Astrocyte of the cerebellum (primary cell): ENCODE measurements at places on chromosomes 2 and 18.

GRCh38 chr2:19460761-19461160 lies 102.3 kb upstream of the OSR1 start:
- no peak for DNase-seq

- DNase-seq, result peak; percentile 29
Measured at GRCh38 chr2:219073413-219074129, 12.8 kb upstream of the IHH start.

DNA sequence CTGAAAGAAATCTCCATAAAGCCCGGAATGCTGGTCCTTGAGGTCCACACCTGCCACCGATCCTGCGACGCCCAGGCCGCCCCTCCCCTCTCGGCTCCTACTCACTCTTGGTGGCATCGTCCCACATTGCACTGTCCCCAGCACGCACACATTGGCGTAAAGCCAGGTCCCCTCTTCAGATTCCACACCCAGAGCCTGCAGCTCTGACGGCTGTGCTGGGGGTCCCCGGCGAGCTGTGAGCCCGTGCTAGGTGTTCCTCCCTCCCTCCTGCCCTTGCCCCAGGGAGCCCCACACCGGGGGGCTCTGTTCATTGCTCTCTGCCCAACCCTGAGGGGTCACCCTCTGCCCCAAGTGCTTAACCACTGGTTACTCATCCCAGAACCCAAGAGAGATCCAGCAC lies 8.5 kb downstream of the TPO start:
- no peak for DNase-seq

DNA sequence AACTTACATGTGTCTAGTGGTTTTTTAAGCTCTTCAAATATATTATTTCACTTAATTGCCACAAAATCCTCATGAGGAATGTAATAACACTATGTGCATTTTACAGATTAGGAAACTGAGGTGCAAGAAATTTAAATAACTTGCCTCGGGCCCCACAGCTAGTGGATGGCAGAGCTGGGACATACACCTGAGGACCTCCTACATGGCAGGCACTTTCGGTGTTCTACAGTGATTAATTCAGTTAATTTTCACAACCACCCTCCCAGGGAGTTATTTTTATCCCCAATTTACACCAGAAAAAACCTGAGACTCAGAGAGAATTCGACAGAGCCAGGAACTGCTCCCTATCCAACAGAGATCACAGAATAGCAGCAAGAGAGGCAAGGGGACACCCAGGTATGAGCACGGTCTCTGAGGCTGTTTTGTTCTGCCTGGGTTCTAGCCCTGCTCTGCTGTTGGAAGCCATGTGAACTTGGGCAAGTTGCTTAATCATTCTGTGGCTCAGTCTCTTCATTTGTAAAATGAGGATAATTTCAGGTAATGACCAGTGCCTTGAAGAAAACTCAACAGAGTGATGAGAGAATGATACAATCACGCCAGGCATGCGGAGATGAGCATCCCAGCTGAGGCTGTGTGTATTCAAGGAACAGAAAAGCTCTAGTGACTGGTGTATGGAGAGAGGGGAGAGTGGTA lies 82.3 kb downstream of the MYCN start:
- no peak for DNase-seq

DNA sequence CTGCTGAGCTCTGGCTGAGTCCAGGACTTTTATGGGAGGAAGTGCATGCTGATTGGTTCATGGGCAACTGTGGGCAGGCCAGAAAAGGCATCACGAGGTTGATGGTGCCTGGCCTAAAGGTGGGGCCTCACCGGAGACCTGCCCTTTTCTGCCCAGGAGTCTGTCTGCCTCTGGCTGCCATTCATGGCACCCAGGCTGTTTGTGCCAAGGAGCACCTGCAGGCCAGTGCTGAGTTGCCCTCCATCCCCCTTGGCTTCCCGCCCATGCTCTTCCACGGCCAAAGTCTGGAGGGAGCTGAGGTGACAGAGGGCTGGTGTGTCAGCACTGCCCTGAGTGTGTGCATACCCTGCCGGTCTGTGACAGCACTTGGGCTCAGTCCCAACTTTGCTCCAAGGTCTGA lies 123.2 kb downstream of the PTH2R start:
- DNase-seq, result no peak

DNA sequence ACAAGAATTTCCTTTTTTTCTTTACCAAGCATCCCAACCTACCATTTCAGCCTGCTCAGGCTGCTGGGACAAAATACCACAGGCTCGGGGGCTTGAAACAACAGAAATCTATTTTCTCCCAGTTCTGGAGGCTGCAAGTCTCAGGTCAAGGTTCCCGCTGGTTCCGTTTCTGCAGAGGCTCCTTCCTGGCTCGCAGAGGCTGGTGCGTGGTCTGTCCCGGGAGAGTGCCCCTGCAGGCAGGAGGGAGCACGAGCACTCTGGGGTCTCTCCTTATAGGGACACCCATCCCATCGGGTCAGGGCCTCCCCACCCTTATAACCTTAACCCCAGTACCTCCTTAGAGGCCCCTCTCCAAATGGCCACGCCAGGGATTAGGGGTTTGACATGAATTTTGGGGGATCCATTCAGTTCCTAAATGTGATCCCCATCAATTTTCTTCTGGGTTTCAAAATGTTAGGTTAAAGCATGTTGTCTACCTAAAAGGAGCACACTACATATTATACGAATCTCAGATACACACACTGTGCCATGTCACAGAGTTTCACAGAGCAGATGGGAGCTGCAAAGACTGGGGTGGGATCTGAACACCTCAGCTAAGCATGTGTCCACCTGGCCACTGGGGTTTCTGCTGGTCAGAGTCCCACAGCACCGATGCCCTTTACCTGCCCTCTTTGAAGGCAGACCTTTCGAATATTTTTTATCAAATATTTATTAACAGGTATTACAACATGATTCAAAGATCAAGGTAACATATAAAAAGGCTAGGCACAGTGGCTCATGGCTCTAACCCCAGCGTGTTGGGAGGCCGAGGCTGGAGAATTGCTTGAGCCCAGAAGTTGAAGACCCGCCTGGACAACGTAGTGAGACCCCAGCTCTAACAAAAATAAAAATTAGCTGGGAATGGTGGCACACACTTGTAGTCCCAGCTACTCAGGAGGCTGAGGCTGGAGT lies 17.6 kb upstream of the ADI1 start:
- no peak for DNase-seq

DNA sequence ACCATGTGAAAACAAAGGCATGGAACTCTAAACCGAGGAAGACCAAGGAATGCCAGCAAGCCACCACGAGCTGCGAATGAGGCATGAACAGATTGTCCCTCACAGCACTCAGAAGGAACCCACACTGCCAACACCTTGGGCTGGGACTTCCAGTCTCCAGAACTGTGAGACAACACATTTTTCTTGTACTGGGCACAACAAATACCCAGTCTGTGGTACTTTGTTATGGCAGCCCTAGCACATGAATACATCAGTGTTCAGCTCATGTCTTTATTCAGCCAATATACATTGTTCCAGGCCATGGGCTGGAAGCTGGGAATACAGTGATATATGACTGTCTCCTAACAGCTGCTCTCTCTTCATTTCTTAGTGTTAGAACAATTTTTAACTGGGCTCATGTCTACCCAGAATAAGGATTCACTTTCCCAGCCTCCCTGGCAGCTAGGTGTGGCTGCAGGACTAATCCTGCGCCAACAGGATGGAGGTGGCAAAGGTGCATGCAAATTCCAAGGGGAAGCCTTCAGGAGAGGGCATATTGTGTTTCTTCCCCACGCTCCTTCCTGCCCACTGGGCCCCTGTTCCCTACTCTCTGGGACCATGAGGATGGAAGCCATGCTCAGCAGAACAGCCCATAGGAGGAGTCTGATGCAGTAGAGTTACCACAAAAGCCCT lies 59.6 kb downstream of the STPG4 start:
- DNase-seq, result no peak

DNA sequence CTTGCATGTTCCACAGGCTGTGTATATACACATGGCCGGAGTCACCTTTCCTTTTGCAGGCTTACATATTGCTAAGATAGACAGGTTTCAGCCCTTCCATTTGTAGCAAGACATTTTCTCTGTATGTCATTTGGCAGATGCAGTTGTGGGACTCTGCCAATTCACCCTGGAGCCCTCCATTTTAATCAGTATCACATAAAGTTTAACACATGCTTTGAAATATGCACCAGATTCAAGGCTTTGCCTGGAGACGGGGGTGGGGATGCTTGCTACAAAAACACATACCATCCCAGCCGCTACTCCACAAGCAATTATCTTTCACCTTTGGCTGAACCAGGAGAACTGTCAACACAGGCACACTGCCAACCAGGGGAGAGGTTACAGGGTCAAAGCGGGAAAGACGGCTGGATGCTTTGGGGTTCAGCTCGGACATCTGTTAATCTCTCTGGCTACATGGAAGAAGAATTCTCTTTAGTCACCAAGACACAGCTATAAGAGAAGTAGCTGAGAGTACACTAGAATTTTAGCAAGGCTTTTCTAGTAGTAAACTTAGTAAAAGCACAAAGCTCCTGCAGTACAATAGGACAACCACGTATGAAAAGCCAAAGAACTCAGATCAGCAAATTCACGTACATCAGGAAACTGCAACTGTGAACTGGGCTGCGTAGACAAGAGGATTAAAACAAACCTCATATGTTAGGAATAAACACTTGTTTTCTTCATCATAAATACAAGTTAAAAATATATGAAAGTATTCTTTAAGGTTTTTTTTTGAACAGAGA lies 130.9 kb downstream of the EXOC6B start:
- peak; percentile 6 for DNase-seq

- DNase-seq, result no peak
Measured at GRCh38 chr2:43206602-43207001, 19.8 kb downstream of the ZFP36L2 start.

DNA sequence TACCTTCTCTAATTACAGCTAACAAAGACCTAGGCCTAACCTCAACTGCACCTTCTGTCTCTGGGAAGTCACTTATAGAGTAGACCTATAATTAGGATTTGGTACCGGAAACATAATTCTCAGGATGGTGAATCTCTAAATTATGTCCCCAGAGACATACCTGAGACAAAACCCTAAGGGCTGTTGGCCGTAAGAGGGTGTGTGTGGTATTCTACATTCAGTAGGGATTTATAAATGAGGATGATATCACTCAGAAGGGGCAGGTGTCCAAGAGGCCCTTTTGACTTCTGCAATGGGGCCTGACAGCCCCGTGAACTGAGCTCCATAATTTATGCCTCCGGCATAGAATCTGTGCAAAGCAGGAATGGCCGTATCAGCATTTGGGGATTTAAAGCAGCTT lies 13.5 kb upstream of the DARS1 start:
- DNase-seq, result no peak

DNA sequence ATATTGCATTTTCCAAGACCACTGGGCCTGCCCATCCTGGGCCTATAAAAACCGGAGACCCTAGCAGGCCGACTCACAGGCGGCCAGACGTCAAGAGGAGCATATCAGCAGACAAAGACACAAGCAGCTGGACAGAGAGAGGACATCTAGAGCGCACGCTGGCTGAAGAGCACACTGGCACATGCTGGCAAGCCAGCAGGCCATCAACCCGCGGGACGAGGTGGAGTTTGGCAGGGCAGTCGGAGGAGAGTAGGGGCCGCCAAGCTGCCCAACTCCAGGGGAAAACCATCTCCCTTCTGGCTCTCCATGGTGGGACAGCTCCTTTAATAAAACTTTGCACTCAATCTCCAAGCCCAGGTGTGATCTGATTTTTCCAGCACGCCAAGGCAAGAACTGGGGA lies 36.6 kb upstream of the RAB27B start:
- no peak for DNase-seq

DNA sequence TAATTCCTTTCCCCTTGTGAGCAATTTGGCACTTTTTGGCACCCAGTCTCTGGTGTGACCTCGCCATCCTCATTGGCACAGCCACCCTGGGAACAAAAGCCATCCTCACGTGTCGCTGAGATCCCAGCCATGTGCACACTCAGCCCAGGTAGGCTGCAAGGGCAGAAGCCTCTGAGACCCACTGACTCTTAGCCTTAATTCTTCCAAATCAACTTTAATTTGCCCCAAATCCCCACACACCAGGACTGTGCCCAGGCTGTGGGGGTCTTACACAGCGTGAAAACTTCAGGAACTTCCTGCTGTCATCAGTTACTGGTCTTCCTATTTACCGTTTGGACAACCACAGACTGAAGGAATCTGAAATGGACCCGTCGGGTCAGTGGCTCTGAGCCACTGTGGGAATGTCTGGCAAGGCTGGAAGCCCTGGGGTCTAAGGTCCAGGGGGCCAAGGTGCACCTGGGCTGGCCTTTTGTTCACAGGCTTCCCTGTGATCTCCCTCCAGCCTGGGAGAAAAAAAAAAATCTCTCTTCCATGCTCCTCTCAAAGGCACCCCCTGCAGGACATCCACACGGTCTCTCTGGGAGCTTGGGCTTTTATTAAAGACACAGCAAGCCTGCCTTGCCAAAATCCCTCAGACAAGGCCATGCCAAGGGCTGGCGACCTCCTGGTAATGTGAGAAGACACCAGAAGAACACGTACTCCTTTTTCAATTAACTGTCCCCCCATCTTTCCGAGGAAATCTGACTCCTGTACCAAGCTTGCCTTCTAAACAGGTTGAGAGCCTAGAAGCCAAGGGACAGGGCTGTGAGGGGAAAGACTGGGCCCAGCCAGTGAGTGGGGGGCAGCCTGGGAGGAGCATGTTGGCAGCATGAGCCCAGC lies 42.1 kb upstream of the LAPTM4A start:
- DNase-seq, result peak; percentile 73

- no peak for DNase-seq
Measured at GRCh38 chr2:152155209-152155608, 20.4 kb downstream of the STAM2 start.

- DNase-seq, result no peak
Measured at GRCh38 chr2:169683054-169683424, 11.2 kb downstream of the CFAP210 start.

DNA sequence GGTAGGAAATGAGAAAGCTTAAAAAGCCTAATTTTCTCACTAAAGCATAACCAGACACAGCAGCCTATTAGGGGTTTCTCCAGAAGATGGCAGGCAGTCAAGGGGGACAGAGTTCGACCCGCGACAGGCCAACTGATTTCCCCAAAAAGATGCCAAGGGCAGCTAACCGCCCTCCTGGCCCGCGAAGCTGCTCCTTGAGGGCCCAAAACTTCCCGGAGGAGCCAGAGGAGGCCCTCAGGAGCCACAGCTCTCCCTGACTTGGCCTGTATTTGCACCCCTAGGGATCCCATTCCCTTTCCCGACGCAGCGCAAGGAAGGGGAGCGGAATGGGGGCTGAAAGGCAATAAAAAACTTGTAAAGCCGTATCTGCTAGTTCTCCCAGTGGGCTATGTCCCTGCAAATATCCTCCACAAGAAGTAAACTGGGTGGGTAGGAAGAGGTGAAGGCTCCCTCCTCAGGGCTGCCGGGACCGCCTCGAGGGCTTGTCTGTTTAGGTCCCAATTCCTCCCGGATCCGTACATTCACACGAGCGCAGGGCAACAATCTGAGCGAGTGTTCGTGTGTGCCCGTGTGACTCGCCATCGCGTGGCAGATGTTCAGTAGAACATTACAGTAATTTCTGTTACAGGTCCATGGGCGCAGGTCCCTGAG lies 756 bp upstream of the NAGK start:
- DNase-seq, result no peak

GRCh38 chr2:69742322-69742952 lies 503 bp downstream of the ANXA4 start:
- no peak for DNase-seq

DNA sequence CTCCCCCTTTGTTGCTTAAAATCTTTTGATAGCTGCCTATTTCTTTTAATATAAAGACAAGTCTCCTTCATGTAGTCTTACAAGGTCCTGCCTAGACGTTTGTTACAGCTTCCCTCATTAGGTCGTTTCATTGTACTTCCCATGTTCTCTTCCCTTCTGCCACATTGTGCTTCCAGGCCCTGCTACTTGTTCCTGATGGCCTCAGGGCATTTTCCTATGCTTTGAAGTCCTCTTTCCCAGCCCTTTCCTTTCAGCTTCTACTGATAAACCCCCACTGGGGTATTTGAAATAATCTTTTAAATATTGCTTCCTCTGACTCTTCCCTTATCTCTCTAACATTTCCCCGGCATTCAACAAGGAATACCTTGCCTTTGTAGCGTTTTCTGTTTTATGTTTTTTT lies 67.4 kb downstream of the UBE2E3 start:
- DNase-seq, result no peak
